Stimulated activated CD8-positive, alpha-beta memory T cell treated with anti-CD3 and anti-CD28 coated beads, Interleukin-4, amount 100 ng/mL, for 1 hour (primary cell): ENCODE measurements at places on chromosomes 3 and 15.

DNA sequence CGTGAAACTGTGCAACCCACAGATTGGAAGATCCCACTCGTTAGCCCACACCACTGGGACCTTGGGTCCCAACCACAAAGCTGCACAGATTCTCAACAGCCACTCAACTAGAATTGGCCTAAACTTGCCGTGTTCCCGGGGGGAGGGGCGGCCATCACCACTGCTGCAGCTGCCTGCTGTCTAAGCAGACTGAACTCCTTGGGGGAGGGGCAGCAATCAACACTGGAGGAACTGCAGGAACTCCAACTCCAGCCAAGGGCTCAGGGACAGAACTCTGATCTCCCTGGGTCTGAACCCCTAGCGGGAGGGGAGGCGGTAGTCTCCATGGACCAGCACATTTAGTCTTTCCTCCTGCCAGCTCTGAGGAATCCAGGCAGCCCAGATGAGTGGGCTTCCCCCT, 205.9 kb downstream of the RSL24D1 start:
- DNase-seq, result no peak

GRCh38 chr3:114974387-114974786, 172.7 kb downstream of the ZBTB20 start:
- no peak for DNase-seq

GRCh38 chr3:21484828-21485144, 266.2 kb downstream of the ZNF385D start:
- no peak for DNase-seq

GRCh38 chr3:14462738-14463137, 60.3 kb downstream of the SLC6A6 start:
- DNase-seq, result no peak

DNA sequence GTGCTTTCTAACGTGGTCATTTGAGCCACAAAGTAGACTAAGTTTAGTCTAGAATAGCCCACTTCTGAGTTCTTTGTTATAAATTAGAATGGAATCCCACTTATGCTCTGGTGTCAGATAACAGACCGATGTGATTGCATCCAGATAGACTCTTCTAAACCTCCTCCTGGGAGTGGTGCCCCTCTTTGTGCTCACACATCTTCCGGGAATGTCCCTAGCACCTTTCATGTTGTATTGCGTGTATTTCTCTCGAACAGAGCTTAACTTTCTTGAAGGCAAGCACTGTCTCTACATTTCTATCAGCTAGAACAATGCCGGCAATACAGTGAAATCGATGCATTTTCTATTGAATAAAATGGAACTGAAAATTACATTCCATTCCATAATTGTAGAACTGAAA, 23.0 kb downstream of the CP start:
- no peak for DNase-seq

GRCh38 chr3:100040451-100041225, 73.7 kb downstream of the FILIP1L start:
- no peak for DNase-seq

DNA sequence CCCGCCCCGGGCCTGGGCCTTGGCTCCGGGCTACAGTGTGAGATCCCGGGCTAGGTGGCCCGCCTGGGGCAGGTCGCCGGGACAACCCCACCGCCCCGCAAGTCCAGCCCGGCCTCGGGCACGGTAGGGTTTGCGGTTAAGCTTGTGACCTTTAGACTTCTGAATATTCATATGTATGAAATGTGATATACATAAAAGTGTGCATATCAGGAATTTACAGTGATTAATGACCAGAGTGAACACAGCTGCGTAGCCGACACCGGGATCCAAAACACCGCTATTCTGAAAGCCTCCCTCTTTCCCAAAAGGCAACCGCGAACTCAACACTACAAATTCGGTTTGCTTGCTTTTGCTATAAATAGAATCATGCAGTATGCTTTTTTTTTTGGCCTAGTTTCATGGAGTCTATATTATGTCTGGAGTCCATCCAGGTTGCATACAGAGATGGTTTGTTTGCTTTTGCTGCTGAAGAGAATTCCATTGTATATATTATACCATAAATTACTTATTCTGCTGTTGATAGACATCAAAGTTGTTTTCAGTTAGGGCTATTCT, 636 bp upstream of the SNRPA1 start:
- no peak for DNase-seq

GRCh38 chr3:7977245-7978086, 524.2 kb upstream of the LMCD1 start:
- DNase-seq, result no peak

- no peak for DNase-seq
Observed at GRCh38 chr3:57815036-57815435, 58.9 kb downstream of the SLMAP start.

GRCh38 chr15:63501256-63502089, 2.9 kb upstream of the USP3 start:
- DNase-seq, result no peak

GRCh38 chr15:27705056-27705455, 394.1 kb downstream of the OCA2 start:
- DNase-seq, result no peak

DNA sequence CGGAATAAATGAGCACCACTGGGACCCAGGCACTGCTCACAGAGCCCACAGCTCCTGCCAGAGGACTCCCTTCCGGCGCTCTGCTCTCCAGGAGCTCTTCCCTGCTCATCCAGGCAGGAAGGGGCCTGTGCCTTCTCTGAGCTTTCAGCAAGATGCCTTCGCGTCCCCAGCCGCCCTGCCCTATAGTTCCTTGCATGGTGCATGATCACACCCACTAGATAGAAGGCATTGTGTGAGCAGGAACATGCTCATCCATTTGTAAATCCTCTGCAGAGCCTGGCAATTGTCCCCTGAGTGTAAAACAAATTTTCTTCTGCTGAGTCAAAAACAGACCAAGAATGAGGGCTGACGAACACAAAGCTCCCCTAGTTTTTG, 181.6 kb downstream of the MEGF11 start:
- DNase-seq, result no peak

- DNase-seq, result no peak
Observed at GRCh38 chr3:54191220-54191619, 68.9 kb downstream of the CACNA2D3 start.

- DNase-seq, result no peak
Observed at GRCh38 chr15:78419367-78419766, 18.6 kb upstream of the IREB2 start.

DNA sequence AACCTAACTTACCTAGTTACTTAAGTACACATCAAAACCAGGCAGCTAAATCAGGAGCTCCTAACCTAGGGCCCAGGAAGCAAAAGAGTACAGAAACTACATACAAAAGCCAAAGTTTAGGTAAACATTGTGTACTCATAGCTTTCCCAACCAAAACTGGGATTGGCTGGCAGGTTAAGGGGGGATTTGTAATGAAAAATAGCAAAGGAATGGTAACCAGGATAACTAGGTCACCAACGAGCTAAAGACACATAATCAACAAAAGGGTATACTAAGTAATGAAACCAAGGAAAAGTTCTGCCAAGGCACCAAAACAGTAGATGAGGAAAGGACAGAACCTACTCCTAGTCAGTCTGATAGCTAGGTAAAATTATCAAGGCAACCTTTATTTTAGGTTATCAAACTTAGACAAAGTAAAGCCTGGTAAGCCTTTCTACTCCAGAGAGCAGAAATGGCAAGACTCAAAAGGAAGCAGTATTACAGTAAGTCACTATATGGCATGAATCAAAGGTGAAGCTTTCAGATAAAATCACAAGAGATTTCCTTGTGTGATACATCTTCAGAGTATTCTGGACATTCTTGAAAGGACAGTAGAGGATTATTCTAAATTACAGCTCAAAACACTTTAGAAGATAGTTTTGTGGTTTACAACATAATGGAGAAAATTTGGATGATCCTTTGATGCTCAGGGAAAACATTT, 10.2 kb downstream of the TRA2B start:
- no peak for DNase-seq

DNA sequence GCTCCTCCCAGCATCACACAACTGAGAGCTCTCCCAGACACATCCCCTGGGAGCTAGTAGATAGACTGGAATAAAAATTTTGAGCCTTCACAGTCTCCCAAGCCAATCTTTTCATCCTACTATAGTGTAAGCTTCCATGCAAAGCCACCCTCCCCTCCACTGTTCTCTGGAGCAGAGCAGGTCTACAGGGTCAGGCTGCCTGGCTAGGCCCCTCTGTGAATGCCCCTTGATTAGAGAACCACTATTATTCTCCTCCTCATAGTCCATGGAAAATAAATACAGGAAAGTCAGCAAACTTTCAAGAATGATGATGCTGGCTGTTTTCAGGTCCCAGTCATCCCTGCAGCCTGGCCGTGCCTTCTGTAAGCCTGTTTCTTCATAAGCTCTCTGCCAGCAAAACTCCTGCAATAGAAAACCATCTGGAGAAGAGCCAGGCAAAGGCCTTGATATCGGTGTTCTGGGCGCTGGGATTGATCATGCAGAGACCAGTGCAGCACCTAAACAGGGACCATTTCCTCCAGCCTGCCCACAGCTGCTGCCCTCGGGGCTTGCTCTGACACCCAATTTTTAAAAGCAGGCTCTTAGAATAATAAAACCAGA, 51.7 kb downstream of the CRYGS start:
- DNase-seq, result no peak

DNA sequence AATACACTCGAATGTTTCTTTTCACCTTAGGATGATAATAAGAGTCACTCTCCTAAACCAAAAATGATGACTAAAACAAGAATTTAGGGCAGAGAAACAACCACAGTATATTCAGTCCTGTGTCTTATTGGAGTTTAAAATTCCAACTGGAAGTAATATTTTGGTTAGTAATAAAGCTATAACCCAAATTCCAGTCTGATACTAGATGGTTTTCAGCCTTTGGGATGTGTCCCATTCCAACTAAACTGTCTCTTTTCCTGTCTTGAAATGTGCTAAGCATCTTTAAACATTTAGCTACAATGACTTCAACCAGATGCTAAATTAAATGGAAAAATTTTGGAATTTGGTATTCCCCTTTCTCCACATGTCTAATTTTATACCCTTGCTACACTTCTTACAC, 510.0 kb downstream of the ROBO1 start:
- DNase-seq, result no peak

DNA sequence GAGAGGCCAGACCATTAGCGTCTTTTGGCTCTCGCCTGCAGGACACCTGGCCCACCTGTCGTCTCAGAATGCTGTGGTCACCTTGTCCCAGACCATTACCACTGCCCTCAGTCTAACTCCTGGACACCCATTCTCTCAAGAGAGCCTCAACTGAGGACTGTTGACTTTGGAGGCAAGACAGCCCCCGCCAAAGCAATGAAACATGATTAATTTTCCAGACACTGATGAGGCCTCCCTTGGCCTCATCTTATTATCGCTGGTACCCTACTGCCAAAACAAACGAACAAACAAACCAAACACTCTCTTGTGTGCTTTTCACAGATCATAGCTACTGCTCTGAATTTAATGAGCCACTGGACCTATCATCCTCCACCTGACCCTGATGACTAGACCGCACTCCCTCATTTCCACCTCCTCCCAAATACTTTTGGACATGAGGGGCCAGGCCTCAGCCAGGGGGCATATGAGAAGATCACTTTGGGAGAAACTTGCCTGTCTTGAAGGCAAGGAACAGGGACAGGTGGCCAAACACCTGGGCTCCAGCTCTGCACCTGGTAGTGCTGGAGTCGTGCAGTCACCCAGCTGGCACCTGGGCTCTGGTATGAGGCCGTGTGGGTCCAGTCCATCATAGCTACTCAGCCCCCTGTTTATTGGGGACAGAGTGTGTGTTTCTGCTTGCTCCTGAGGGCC, 27.6 kb downstream of the ALS2CL start:
- DNase-seq, result no peak

DNA sequence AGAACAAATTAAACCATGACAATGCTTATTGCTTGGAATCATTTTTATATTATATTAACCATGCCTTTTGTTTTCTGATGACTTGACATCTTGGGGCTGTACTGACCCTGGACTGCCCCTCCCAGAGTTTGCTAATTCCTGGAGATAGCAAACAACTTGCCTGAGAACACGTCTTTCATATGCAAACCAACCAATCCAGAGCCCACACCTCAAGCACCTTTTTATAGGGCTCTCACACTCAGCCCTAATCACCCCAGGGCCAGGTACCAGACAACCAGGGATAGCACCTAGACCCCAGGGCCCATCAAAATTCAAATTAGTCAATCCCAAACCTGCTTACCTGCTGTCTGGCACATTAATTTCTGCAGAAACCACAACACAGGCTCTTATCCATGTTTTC, 36.9 kb downstream of the MRPS11 start:
- no peak for DNase-seq

- no peak for DNase-seq
Observed at GRCh38 chr3:153400641-153401040, 238.6 kb downstream of the RAP2B start.

GRCh38 chr15:52651868-52652267, 27.3 kb downstream of the ATOSA start:
- no peak for DNase-seq

DNA sequence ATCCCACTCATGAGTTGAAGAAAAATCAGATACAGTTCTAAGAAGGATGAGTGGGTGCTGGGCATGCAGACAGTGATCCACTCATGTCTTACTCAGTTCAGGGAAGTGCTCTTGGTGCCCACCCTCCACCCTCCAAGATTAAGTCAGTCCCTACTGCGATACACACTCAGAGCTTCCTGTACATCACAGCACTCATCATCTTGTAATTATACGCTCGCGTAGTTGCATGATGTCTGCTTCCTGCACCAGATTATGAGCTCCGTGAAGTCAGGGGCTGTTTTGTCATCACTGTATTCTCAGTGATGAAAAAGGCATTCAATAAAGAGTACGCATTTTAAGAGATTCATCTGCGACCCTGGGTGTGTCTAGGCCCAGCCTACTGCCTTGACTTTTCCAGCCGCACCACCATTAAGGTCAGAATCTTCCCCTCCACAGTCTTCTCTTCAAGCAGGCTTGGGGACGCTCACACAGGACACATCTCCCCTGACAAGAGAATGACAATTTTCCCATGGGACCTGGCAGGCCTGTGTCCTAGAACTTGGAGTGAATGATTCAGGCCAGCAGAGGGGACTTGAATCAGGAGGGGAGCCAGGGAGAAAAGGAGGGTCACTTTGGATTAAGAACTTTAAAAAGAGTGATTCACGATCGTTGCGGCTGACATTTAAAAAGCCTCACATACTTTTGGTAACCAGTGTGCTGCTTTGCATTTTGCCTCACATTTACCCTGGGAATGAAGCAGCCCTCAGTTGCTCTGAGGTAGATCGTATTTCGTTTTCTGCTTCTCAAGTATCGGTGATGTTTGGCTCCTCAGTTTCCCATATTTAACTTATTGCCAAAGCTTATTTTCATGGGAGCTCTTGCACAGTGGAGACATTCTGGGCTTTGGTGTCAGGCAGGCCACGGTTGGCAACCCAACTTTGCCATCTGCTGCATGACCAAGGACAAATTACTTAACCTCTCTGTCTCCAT, 7.9 kb upstream of the PDE8A start:
- no peak for DNase-seq

- DNase-seq, result no peak
Observed at GRCh38 chr3:106703524-106703923, 673.7 kb upstream of the CCDC54 start.

- DNase-seq, result no peak
Observed at GRCh38 chr15:89492111-89492641, 4.2 kb downstream of the RHCG start.

- DNase-seq, result no peak
Observed at GRCh38 chr15:37880009-37880834, 54.2 kb upstream of the TMCO5A start.

- DNase-seq, result no peak
Observed at GRCh38 chr3:8841472-8841871, 72.1 kb upstream of the OXTR start.

GRCh38 chr3:126523745-126524428, at the start of gene CHST13:
Gene CHST13 (plus strand): TSS chr3:126524155. CDS start chr3:126524333, 178 bp downstream.
- DNase-seq, result no peak

GRCh38 chr15:62779036-62779770, 263.3 kb upstream of the TPM1 start:
- no peak for DNase-seq

- no peak for DNase-seq
Observed at GRCh38 chr3:100436951-100437350, 35.6 kb downstream of the LNP1 start.
